ENCODE measurements at places on chromosomes 5 and 9.

DNA sequence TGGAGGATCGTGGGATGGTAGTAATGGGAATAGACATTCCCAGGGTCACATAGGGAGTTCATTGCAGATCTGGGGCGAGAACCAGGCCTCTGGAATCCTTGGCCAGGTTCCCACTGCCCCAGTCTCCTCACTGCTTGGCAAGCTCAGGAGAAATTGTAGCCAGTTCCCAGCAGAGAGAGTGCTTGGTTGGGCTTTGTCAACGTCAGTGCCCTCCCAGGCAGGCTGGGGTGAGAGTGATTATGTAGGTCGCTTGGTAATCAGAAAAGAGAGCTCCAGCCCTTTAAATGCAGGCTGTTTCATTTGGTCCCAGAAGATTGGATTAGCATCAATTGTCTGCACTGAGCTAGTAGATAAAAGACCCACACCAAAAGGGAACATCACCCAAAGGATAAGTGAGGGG lies 51.8 kb upstream of the GALNT10 start:
- DNase-seq: no peak

DNA sequence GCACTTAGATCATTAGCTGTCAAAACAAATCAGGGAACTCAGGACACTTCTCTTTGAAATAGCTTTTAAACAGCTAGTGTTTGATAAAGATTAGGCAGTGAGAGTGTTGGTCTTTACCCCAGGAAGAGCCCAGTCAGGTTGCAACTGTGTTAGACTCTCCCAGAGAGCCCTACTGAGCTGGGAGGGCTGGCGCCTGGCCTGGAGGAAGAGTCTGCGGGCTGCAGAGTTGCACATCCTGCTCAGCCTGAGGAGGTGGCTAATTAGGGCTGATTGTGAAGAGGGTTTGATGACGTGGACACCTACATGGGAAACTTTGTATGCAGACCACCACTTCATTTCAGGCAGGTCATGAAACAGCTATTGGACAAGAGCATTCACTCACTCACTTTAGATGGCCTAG lies 112.0 kb downstream of the TMEM174 start:
- DNase-seq: no peak

GRCh38 chr9:98632839-98633238 lies 75.9 kb downstream of the GABBR2 start:
- DNase-seq: no peak

GRCh38 chr5:32786311-32786710 lies 75.2 kb downstream of the NPR3 start:
- no peak for DNase-seq

DNA sequence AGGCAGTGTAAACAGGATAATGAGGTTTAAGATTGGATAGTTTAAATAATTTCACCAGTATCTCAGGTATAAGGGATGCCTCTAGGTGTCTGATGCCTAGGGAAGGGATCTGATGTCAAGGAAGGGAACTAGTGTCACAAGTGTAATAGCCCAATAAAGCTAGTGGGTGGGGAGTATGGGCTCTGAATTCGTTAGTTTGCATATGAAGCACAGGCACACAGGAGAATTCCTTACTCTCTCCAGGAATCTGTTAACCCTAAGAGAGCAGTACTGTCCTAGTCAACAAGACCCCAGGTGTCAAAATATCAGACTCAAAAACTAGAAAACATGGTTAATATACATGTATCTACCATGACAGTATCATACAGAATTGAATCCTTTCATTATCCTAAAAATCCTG lies 352.5 kb upstream of the CYLC2 start:
- DNase-seq: no peak

- no peak for DNase-seq
Observed at GRCh38 chr9:89352874-89353649, 34.8 kb downstream of the SECISBP2 start.

GRCh38 chr9:3215658-3216057 lies 310.1 kb downstream of the RFX3 start:
- DNase-seq: no peak

DNA sequence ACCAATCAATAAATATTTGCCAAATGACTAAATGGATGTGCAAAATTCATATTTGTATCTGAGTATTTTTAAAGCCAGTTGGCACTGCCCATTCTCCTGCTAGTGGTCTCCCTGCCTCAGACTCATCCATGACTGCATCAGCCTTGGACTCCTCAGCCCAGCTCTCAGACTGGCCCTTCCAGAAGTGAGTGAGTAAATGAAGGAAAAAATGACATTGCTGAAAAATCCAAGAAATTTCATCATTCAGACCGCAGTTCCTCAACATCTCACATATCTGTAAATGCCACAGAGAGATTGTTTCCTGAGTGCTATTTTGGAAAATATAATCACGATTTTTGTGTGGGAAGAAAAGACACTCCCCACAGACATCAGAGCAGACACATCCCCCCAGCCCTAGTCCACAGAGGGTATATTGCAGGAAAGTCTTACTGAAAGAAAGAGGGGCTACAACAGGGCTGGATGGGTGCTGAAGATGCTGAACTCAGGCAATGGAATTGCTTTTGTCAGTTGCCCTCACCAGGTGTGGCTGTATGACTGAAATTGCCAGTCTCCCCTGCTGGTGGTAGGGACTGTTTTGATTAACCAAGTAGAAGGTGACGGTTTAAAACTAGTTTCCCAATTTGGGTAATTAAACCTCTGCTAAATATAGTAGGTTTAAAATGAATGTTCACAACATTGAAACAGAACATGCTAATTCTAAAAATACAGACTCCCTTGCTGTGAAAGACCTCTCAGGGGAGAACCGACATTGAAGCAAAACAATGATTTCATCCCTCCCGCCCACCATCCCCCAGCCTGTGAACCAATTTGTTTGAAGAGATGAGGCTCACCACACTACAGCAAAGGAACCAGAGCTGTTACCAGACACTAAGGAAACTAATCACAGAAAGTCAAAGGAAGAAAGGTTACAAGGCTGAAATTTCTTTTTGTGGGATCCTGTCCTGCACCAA lies 158.8 kb downstream of the DEPDC1B start:
- DNase-seq: no peak

DNA sequence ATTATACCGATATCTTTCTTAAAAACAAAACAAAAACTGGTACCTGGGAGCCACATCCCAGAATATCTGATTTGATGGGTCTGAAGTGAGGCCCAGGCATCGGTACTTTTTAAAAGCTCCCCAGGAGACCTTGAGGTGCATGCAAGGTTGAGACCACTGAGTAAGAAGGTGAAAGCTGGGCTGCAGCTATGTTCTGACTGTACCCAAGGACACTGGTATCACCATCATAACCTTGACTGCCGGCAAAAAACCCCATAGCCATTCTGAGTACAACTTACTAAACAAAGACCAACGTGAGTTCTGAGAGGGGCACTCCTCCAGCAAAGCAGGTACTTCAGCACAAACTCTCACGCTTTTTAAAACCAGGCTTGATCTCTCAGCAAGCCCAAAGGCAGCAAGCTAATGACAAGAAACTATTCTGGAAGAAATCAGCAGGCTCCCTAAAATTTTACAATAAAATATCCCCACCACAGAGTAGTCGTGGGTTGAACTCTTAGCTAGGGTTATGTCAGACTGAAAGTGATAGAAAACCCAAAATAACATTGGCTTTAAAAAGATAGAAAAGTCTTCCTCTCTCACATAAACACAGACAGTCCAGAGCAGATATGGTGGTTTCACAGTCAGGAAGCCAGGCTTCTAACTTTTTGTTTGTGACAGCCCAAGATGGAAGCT lies 263.9 kb downstream of the SAXO1 start:
- no peak for DNase-seq

DNA sequence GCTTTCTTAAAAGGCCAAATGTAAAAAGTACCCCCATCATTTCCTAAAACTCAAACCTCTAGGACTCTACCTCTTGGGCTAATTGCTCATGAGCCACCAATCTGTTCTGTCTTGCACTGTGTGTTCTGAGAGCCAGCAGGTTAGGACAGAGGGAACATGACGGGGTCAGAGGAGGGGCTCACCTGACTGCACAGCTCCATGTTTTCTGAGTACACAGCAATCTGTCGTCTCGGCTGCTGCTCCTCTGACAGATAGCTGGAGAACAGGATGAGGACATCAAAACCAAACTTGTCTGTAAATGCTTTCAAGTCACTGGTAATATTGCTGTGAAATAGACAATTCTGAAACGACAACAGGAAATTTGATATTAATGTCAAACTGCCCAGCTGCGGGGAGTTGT lies 50.9 kb upstream of the PCA3 start:
- no peak for DNase-seq

DNA sequence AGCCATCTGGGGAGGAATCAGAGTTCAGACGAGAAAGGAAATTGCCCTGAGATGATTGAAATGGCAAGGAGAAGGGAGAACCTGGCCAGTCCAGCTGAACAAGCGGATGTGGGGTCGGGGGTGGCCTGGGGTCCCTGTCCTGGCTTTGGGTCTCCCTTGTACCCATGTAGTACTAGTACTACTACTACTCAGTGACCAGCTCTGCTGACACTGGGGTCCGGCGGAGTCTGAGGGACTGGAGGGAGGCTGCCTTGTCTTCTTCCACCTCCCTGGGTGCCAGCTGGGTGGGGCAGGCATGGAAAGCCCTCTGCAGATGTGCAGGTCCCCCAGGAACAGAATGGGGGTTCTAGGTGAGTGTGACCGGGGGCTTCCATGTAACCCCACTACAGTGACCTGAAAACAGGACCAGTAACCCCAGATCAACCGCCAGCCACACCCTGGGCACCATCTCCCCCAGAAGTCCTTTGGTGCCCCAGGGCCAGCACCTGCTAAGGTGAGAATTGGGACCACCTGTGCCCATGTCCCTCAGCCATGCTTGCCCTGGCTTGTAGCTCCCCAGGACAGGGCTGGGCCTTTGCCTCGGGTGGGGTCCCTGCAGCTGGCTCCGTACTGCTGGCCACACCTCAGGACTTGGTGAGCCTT lies 89.1 kb upstream of the COL5A1 start:
- DNase-seq: no peak

- peak; percentile 67 for DNase-seq
Observed at GRCh38 chr5:88889189-88890069, 6.4 kb upstream of the MEF2C start.

DNA sequence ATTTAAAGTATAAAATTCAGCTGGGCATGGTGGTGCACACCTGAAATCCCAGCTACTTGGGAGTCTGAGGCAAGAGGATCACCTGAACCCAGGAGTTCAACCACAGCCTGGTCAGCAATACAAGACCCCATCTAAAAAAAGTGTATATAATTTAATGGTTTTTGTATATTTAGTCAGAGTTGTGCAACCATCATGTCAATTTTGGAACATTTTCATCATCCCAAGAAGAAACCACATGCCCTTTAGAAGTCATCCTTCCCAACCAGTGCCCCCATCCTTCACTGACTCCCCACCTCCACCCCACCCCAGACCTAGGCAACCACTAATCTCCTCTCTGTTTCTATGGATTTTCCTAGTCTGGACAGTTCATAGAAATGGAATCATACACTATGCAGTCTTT lies 18.8 kb upstream of the TEK start:
- no peak for DNase-seq

DNA sequence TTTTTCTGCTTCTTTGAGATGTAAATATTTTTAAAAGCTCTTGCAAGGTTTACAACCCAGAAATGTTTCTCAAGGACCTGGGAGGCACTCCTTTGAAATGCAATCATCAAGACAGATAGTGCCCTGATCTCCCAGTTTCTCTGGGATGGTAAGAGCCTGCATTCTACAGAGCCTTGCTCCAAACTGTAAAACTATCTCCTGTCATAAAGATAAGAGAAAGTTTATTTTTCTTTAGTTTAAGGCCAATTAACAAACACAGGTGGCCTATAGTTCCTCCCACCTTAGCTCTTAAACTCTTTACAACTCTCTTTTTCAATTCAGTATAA lies 1231.1 kb upstream of the NUDT12 start:
- DNase-seq: no peak

- DNase-seq: no peak
Observed at GRCh38 chr9:109512170-109512756, 14.2 kb upstream of the PTPN3 start.

DNA sequence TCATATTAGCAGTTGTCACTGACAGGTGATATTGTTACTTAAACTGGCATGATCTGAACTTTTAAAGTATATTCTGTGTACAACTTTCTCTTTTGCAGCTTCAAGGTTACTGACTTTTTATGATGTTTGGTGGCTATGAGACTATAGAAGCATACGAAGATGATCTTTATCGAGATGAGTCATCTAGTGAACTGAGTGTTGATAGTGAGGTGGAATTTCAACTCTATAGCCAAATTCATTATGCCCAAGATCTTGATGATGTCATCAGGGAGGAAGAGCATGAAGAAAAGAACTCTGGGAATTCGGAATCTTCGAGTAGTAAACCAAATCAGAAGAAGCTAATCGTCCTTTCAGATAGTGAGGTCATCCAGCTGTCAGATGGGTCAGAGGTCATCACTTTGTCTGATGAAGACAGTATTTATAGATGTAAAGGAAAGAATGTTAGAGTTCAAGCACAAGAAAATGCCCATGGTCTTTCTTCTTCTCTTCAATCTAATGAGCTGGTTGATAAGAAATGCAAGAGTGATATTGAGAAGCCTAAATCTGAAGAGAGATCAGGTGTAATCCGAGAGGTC lies 5.9 kb downstream of the ZCCHC7 start:
- DNase-seq: no peak

DNA sequence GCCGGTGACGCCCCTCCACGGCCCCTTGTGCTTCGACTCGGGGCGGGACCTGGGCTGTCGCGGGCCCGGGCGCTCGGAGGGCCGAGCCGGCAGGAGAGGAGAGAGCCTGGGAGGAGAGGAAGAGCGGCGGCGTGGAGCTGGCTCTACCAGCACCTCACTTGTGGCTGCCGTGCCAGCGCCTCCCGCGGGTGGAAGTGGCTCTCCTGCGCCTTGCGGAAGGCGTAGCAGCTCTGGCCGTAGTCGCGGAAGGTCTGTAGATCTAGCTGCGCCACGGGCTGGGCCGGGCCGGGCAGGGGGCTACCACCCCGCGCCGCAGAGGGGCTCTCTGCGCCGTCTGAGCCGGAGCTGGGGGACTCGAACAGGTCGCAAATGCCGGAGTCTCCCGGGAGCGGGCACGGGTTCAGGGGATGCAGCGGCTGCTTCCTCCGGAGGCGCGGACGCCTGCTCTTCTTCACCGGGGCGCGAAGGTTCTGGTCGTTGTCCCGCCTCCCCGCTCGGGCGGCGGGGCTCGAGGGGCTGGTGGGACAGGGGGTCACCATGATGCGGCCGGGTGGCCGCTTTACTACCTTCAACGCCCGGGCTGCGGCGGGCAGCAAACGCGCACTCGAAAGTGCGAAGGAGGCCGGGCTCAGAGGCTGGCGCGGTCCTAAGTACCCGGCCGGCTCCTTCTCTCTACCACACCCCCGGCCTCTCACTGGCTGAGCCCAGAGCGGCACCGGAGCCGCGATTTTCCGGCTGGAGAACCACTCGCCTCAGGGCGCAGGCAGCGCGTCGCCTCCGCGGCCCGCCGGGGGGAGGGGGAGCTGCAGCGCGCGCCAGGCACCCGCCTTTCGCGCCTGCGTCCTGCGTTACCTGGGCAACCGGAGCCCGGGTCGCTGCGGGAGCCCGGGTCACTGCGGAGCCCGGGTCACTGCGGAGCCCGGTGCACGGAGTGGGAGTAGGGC lies at the start of gene CCNO:
TSS of gene CCNO (minus strand) at position 624 of the 944 bp plus-strand sequence. CDS start at position 539, 85 bp downstream.
- DNase-seq: peak; percentile 87

DNA sequence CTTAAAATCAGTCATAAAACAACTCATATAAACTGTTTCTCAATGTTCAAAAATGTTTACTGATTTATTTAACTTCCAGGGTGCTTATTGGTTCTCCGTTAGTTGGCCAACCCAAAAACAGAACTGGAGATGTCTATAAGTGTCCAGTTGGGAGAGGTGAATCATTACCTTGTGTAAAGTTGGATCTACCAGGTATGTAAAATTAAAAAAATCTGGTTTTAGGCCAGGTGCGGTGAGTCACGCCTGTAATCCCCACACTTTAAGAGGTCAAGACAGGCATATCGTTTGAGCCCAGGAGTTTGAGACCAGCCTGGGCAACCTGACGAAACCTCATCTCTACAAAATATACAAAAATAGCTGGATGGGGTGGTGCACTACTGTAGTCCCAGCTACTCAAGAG lies 73.7 kb downstream of the ITGA1 start:
- no peak for DNase-seq
